ENCODE measurements at places on chromosomes 7 and 10.

DNA sequence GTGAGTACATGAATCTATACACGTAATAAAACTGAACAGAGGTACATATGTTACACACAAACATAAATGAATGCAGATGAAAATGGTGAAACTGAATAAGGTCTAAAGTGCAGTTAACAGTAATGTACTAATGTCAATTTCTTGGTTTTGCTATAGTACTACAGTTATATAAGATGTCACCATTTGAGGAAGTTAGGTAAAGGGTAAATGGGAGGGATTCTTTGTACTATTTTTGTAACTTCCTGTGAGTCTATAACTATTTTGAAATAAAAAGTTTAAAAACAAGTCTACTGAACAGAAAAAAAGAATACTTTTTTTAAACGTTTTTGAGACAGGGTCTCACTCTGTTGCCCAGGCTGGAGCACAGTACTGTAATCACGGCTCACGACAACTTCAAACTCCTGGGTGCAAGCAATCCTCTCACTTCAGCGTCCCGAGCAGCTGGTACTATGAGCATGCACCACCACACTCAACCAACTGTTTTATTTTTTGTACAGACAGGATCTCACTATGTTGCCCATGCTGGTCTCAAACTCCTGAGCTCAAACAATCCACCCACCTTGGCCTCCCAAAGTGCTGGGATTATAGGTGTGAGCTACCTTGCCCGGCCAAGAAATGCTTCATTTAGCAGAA is 71.5 kb downstream of the WAPL start:
- no peak for DNase-seq

- DNase-seq, result no peak
Observed at GRCh38 chr10:45424668-45425404, 50.8 kb downstream of the ALOX5 start.

DNA sequence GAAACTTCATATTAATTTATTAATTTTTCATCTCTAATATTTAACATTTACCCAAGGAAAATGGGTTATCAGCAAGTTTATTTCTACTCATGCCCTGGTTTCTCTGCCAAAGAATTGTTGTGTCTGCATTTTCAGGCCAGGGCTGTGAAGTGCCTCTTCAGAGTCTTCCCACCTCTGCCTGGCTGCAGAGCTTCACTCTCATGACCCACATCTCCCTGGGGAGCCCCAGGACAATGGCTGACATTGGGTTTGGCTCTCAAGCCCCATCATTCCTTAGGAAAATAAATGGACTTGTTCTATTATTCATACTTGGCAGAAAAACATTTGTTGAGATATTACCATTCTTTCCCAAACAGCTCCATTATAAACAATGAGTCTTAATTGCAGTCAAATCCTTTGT is 30.3 kb downstream of the CACNA2D1 start:
- DNase-seq, result no peak

DNA sequence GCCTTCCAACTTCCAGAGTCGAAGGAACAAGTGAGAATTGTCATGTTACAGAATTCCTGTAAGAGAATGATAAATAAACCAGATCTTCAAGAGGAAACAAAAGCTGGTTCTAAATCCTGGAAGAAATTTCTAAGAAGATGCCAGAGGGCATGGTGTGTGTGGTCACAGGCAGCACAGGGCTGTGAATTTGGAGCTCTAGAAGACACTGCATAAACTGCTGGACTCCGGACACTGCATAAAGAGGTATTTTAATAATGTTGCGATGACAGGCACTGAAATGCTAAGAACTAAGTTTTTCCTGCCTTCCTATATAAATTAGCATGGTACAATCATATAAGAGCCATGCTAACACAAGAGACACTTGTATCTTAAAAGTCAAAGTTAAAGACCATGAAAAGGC is 86.0 kb downstream of the LARP4B start:
- DNase-seq, result no peak

- no peak for DNase-seq
Observed at GRCh38 chr10:75464478-75465449, 33.3 kb downstream of the LRMDA start.

GRCh38 chr7:126203185-126203584 is 1049.6 kb downstream of the GRM8 start:
- DNase-seq, result no peak
